ENCODE measurements at places on chromosomes 13 and 19. TPM values are rescaled to one million over a fixed set of nuclear protein-coding genes. Genes with fewer than 3 reads are reported as not detected.

- no peak overlapping the region for H3K4me3 ChIP-seq
- no peaks in the 10 kb centered on the region for H3K4me1 ChIP-seq
- no peak for DNase-seq
Observed at GRCh38 chr19:10820173-10820572, 15.8 kb downstream of the TMED1 start.

SNRPA gene
- total RNA-seq, result 93.3 TPM

TINCR gene
- 1.4 TPM for total RNA-seq

GRCh38 chr19:7293762-7294557 is at the start of gene INSR:
INSR (minus strand) TSS chr19:7294414; CDS start chr19:7293891, 523 bp downstream.
- peaks cover 10% of the 10 kb centered on the region for H3K4me1 ChIP-seq
- H3K27ac ChIP-seq, result no peak within 1 kb of the TSS
- no peaks in the 10 kb centered on the region for H3K27me3 ChIP-seq
- no peaks in the 10 kb centered on the region for H3K36me3 ChIP-seq
- no peak within 1 kb of the TSS for H3K4me3 ChIP-seq

DNA sequence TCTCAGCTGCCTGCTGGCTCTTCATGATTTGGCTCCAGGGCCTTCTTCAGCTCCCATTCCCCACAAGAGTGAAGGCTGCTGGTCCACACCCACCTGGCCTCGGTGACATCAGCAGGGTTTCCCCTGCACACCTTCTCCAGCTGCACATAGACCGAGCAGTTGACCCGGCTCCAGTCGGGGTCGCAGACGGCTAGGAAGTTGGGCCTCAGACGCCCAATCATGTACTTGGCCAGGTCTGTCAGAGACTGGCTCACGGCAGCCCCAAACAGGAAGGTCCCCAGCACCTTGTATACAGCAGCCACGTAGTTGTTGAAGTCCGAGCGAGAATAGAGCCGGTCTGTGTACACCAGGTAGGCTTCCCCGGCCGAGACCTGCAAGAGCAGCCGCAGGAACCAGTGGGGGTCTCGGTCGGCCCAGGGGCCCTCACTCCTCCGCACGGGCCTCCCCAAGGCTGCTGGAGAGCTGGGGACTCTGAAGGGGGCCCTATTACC is 3.8 kb downstream of the PLPP2 start:
- DNase-seq, result no peak
- H3K27ac ChIP-seq, result no peak overlapping the region
- H3K36me3 ChIP-seq, result no peaks in the 10 kb centered on the region
- peaks cover 7% of the 10 kb centered on the region for H3K27me3 ChIP-seq
- peaks cover 14% of the 10 kb centered on the region for H3K4me1 ChIP-seq

PRODH2 gene
- not detected for total RNA-seq

DNA sequence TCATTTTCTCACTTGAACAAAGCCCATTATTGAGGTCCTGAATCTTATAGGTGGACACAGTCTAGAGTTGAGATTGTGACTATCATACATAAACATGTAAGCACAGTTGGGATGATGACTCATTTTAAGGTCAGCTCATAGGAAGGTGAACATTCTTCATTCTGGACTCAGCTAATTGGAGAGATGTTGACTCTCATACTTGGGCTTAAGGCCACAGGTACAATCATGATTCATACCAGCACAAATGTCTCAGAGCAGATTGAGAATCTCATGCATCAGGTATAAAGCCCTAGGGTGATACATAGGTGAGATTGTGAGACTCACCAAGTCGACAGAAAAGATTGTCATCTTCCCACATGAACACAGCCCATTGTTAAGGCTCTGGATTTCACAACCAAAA is 62.3 kb upstream of the ZNF724 start:
- no peaks in the 10 kb centered on the region for H3K36me3 ChIP-seq
- DNase-seq, result no peak
- no peak overlapping the region for H3K27ac ChIP-seq

GRCh38 chr13:32073180-32073864 is 41.7 kb downstream of the FRY start:
- H3K27me3 ChIP-seq, result no peaks in the 10 kb centered on the region
- no peak overlapping the region for H3K27ac ChIP-seq
- no peaks in the 10 kb centered on the region for H3K36me3 ChIP-seq
- no peak for DNase-seq
- H3K4me3 ChIP-seq, result no peak overlapping the region

GRCh38 chr13:110627761-110628476 is 12.6 kb downstream of the NAXD start:
- DNase-seq, result no peak
- H3K36me3 ChIP-seq, result peaks cover 20% of the 10 kb centered on the region
- H3K27ac ChIP-seq, result no peak overlapping the region
- no peak overlapping the region for H3K4me3 ChIP-seq
- H3K27me3 ChIP-seq, result no peaks in the 10 kb centered on the region

STRN4 gene
- 88.8 TPM for total RNA-seq

DNA sequence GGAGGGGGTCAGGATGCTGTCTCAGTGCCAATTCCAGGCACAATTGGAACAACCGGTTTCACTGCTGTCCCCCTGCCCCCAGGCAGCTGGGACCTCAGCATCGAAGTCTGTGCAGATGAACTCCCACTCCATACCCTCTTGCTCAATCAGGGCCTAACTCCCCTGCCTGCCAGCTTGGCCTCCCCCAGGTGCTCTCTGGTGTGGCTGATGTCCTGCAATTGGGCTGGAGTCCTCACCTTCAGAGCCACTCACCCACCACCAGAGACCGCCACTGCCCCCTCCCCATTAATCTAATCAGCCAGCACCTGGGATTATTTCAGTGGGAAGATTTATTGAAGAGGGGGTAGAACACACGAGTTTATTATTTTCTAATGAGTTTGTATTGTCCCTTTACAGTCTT is 118.8 kb downstream of the MIPEP start:
- H3K36me3 ChIP-seq, result no peaks in the 10 kb centered on the region
- no peaks in the 10 kb centered on the region for H3K4me1 ChIP-seq
- H3K27ac ChIP-seq, result no peak overlapping the region

DNA sequence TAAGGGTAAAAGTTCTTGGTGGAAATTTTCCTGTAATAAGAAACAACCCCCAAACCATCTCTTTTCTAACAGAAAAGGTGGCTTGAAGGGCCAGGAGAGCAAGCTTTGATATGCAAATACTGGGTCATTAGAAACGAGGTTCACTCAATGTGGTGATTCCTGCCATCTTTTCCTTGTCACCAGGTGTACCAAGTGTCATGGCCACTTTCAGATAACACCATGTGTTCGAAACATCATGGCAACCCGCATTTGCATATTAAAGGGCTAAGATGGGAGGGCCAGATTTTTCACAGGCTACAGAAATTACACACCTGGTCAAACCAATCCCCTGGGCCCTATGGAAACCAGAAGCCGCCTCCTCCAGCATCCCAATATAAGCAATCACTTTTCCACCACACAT is 15.3 kb downstream of the LGALS16 start:
- no peak overlapping the region for H3K27ac ChIP-seq
- H3K36me3 ChIP-seq, result no peaks in the 10 kb centered on the region
- H3K4me1 ChIP-seq, result peaks cover 24% of the 10 kb centered on the region
- H3K4me3 ChIP-seq, result no peak overlapping the region

ZNF491 gene
- total RNA-seq, result 3.0 TPM

ZNF667 gene
- not detected for total RNA-seq

ZNF429 gene
- total RNA-seq, result 27.9 TPM

- peak overlapping the region; percentile 52 for H3K4me3 ChIP-seq
- H3K36me3 ChIP-seq, result no peaks in the 10 kb centered on the region
- no peak for DNase-seq
- peaks cover 9% of the 10 kb centered on the region for H3K4me1 ChIP-seq
- peaks cover 8% of the 10 kb centered on the region for H3K27me3 ChIP-seq
- H3K27ac ChIP-seq, result no peak overlapping the region
Observed at GRCh38 chr19:43820098-43820883, 6.8 kb upstream of the ZNF283 start.

- H3K36me3 ChIP-seq, result no peaks in the 10 kb centered on the region
- no peak for DNase-seq
- H3K4me1 ChIP-seq, result no peaks in the 10 kb centered on the region
- H3K4me3 ChIP-seq, result no peak overlapping the region
- H3K27me3 ChIP-seq, result no peaks in the 10 kb centered on the region
Observed at GRCh38 chr13:82947191-82947621, 935.1 kb downstream of the SLITRK1 start.

GRCh38 chr13:114131583-114132418 is 622 bp downstream of the RASA3 start:
- H3K4me1 ChIP-seq, result peaks cover 52% of the 10 kb centered on the region
- H3K36me3 ChIP-seq, result peaks cover 4% of the 10 kb centered on the region
- peak overlapping the region; percentile 74 for H3K27ac ChIP-seq
- DNase-seq, result no peak

- H3K27ac ChIP-seq, result peak overlapping the region; percentile 49
- DNase-seq, result no peak
- H3K36me3 ChIP-seq, result no peaks in the 10 kb centered on the region
- peak overlapping the region; percentile 52 for H3K4me3 ChIP-seq
- no peaks in the 10 kb centered on the region for H3K27me3 ChIP-seq
Observed at GRCh38 chr19:54388802-54389139, 24.0 kb upstream of the LAIR1 start.

GRCh38 chr13:76980075-76980718 is 11.7 kb upstream of the CLN5 start:
- H3K27ac ChIP-seq, result no peak overlapping the region
- H3K4me3 ChIP-seq, result no peak overlapping the region
- no peaks in the 10 kb centered on the region for H3K36me3 ChIP-seq
- peaks cover 20% of the 10 kb centered on the region for H3K4me1 ChIP-seq
- peak; percentile 78 for DNase-seq

DNA sequence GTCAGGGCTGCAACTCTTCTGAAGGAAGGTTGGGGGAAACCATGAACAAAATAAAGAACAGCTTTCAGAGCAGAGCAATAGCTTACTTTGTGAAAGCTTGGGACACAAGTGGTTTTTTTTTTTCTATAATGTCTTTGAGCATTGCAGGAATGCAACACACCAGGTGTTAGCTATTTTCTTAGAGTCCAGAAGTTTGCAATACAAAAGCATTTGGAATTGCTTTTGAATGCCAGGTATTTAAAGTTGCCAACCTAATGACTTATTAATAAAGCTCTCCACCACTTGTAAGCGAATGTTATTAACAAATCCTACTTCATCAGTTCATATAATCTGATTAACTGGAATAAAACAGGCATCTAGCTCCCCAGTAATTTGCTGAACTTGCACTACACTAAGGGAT is 172.6 kb downstream of the NUFIP1 start:
- no peaks in the 10 kb centered on the region for H3K36me3 ChIP-seq
- H3K27ac ChIP-seq, result no peak overlapping the region

CYP2F1 gene
- not detected for total RNA-seq

DNA sequence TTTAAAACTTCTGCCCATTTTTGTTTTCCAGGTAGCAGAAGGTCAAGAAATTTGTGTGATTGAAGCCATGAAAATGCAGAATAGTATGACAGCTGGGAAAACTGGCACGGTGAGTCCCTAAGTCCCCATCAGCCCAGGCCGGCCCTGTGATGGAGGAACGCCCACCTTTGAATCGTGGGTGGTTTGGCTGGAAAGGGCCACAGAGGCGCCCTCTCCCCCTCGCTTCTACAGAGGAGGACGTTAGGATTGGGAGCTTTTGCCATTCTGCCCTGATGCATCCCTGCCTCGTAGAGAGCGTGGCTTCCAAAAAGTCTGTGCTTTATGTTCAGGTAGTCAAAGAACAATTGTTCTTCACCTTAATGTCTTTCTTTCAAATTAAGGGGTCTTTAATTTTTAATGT is 60.9 kb downstream of the GGACT start:
- H3K27me3 ChIP-seq, result no peaks in the 10 kb centered on the region
- no peak for DNase-seq
- no peaks in the 10 kb centered on the region for H3K36me3 ChIP-seq
- no peak overlapping the region for H3K27ac ChIP-seq
- no peaks in the 10 kb centered on the region for H3K4me1 ChIP-seq
- H3K4me3 ChIP-seq, result no peak overlapping the region

- H3K27ac ChIP-seq, result no peak overlapping the region
- no peak for DNase-seq
- no peaks in the 10 kb centered on the region for H3K4me1 ChIP-seq
- no peak overlapping the region for H3K4me3 ChIP-seq
- no peaks in the 10 kb centered on the region for H3K36me3 ChIP-seq
Observed at GRCh38 chr19:40392894-40393517, 3.0 kb upstream of the HIPK4 start.

CBARP gene
- not detected for total RNA-seq

DNA sequence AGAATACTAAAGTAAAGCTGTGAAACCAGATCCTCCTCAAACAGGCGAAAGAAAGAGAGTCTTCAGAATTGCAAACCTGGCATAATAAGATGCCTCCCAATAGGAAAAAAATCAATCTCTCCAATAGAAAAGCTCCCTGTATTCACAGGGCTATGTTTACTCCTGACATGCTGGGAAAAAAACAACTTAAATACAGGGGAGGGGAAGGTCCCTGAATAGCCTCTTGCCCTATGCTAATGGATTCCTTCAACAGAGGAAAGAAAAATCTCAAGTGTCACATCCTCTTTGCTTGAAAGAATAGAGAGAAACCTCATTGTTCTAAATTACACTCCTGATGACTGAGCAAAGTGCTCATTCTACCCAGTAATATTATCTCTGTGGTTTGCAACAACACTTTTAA is 1271.1 kb upstream of the PRR20A start:
- H3K36me3 ChIP-seq, result no peaks in the 10 kb centered on the region
- no peaks in the 10 kb centered on the region for H3K4me1 ChIP-seq
- no peaks in the 10 kb centered on the region for H3K27me3 ChIP-seq
- no peak overlapping the region for H3K4me3 ChIP-seq

DNA sequence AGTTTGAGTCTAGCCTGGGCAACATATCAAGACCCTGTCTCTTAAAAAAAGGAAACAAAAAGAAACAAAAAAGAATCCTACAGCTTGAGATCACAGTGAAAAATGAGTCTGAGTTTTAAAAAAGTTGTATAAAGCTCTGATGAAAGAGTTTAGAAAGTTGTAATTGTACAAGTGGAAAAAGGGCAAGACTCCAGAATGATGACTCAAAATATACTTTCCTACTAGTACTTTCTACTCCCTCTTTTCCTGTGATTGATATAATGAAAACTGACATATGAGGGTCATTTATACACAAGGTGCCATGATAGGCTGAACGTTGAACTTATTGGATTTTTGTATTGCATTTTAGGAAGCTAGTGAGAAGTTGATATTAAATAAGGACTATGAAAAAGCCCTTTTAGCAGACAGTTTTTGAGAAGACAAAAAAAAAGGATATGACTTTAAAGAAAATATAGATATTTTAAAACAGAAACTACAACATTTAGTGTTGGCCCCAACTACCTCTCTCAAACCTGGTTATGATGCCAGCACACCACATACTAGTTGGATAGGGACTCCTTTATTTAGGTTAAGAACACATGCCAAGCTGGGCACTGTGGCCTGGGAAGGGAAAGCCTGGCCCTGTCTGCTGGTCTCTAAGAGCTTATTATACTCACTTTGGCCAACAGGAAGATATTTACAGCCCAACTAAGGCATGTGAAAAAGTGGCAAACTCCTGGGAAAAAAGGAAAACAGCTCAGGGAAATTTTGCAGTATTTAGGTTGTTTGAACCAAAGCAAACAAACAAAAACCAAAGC is 116.6 kb downstream of the KL start:
- no peak overlapping the region for H3K27ac ChIP-seq
- no peak overlapping the region for H3K4me3 ChIP-seq
- no peak for DNase-seq
- H3K4me1 ChIP-seq, result no peaks in the 10 kb centered on the region
- H3K36me3 ChIP-seq, result no peaks in the 10 kb centered on the region

ZNF493 gene
- total RNA-seq, result 57.4 TPM

GRCh38 chr13:102317593-102317992 is 84.3 kb downstream of the FGF14 start:
- no peak for DNase-seq
- no peak overlapping the region for H3K4me3 ChIP-seq
- H3K27me3 ChIP-seq, result no peaks in the 10 kb centered on the region
- H3K4me1 ChIP-seq, result no peaks in the 10 kb centered on the region
- no peaks in the 10 kb centered on the region for H3K36me3 ChIP-seq
- H3K27ac ChIP-seq, result no peak overlapping the region

GRCh38 chr19:12482509-12482886 is 2.1 kb downstream of the ZNF709 start:
- no peak for DNase-seq
- H3K36me3 ChIP-seq, result no peaks in the 10 kb centered on the region
- H3K4me3 ChIP-seq, result no peak overlapping the region
- H3K4me1 ChIP-seq, result peaks cover 41% of the 10 kb centered on the region

KLK1 gene
- not detected for total RNA-seq

All from CD4-positive, alpha-beta memory T cell (primary cell).